H54 (cell line): ENCODE measurements at places on chromosomes 5 and 9.

DNA sequence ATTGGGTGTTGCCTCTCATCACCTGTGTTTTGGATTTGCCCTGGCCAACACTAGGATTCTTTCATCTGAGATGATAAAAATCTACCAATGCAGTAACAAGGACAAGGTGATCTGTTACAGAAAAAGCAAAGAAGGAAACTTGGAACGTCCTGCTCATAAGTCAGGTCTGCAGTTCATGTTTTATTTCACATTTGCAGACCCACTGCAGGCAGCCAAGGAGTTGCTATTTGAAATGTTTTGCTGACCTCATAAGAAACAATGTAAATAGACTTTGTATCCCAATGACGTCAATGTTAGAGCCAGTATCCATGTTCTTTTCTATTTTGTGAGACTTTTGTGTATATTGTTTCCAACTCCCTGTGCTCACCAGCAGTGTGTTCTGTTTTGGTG lies 312.9 kb downstream of the DEPDC1B start:
- DNase-seq: no peak

- DNase-seq: no peak
Observed at GRCh38 chr5:99368726-99369125, 439.9 kb upstream of the CHD1 start.

DNA sequence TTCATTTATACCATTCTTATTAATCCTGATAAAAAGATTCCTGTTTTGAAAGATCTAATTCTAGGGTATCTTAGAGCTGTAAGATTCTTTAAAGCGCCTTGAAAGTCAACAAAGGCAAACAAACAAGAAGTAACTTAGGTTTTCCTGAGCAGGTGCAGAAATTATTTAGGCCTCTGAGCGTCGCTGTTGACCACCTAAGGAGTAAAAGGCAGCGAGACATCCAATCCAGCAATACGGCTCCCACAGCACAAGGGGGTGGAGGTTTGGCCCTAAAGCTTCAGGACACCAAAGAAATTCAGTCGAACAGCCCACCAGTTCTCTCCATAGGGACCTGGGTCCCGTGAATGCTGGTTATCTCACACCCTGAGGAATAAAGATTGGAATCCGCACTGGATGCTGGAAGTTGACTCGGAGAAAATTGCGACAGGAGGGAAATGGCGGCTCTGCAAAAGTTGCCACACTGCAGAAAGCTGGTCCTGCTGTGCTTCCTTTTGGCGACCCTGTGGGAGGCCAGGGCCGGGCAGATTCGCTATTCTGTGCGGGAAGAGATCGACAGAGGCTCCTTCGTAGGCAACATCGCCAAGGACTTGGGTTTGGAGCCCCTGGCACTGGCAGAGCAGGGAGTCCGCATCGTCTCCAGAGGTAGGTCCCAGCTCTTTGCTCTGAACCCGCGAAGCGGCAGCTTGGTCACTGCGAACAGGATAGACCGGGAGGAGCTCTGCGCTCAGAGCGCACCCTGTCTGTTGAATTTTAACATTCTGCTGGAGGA lies at the start of gene PCDHGA2:
PCDHGA2 (plus strand) TSS at position 223 of the 769 bp plus-strand sequence.
- no peak for DNase-seq

DNA sequence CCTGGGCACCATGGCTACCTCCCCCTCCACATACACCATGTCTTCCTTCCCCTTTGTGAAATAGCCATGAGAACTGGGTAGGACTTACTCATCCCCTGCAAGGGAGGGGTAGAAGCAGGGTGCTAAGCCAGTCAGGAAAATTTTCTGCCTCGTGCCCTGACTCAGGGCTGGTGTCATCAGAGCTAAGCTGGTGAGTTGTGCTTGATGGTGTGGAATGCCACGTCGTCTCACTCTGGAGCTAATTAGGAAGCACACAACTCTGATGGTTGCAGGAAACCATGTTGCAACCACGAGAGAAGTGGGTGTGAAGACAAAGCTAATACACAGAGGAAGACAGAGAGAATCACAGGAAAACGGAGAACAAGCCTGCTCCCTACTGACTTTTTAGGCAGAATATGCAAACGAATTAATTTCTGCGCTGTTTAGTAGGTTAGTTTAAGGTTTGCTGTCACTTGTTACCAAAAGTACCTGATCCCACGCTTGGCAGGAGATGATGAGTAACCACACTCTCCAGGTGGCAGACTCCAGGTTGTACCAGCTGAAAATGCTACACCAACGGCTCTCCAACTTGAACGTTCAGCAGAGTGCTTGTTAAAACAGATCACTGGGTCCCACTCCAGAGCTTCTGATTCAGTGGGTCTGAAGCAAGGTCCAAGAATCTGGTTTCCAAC lies 54.5 kb downstream of the STK10 start:
- peak; percentile 89 for DNase-seq

DNA sequence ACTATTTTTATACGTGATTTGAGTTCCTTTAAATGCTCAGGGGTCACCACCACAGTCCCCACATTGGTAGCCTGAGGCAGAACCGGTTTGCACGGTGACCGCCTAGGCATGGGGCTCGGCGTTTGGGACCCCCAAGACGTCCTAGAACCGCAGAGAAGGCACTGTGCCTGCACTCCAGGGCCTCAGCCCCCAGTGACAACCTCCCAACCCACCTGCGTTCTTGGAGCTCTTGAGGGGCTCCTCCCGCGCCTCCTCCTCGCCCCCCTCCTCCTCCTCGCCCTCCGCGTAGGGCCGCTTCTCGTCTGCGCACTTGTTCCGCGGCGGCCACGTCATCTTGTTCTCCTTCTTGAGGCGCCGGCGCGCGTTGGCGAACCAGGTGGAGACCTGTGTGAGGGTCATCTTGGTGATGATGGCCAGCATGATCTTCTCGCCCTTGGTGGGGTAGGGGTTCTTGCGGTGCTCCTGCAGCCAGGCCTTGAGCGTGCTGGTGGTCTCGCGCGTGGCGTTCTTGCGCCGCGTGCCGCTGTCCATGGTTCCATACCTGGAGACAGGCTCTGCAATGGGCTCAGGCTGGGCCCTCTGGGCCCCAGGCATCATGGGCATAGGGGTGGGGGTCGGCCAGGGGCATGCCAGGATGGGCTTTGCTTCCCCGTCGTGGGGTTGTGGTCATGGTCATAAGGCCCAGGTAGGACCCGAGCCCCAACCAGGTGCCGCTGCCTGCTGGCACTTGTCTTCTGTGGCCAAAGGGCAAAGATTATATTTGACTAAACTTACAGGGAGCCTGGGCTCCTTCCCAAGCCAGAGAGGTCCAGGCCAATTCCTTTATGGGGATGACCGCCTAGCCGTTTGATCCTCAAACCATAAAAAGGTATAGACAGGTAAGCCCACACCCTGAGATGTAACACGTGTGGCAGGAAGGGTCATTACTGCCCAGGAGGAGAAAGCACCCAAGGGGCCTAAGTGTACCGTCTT lies 3.1 kb downstream of the IRX4 start:
- no peak for DNase-seq

DNA sequence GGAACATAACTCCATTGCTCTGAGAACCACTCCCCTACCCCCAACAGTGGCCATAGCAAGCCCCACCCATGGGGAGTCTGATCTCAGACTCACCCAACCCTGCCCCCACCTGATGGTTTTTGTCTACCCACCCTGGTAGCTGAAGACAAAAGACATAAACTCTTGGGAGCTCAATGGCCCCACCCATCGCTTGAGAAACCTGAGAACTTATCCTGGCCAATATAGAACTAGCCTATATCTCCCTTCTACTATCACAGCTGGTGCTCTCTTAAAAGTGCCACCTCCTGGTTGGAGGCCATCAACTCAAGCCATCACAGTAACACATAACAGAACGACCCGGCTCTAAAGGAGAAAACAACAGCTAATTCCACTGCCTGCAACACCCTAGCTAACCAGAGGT lies 47.9 kb upstream of the SNAPC3 start:
- DNase-seq: no peak

DNA sequence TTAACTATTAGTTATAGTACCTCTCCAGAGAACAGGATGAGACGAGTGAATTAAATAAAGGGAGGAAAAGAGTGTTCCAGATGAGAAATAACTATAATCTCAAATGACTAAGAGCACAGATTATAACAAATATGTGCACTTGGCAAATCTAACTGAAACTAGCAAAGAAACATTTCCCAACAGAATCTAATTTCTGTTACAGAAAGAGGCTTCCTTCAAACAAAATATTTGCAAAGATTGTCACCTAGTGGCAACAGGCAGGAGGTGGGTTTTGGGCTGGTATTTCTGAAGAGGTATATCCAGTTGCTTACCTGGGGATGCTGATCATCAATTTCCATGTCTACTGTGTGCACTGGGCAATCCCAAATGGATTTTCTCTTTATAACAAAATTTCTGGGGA lies 5.6 kb upstream of the SPDL1 start:
- no peak for DNase-seq

DNA sequence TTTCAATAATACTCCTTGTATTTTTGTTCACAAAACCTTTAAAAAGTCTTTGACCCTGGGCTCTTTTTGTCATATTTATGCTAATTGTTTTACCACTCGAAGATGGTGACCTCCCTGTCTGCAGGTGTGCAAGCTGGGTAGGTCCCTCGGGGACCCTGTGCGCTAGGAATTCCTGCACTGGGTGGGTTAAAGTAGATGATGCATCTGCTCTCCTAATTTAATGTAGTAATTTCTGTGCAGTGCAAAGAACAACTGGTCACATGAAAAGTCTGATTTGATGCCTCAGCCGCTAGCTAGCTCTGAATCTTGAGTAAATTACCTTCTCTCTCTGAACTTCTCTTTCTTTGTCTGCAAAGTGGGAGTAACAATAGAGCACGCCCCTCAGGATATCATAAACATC lies 139.1 kb upstream of the OTULINL start:
- no peak for DNase-seq

DNA sequence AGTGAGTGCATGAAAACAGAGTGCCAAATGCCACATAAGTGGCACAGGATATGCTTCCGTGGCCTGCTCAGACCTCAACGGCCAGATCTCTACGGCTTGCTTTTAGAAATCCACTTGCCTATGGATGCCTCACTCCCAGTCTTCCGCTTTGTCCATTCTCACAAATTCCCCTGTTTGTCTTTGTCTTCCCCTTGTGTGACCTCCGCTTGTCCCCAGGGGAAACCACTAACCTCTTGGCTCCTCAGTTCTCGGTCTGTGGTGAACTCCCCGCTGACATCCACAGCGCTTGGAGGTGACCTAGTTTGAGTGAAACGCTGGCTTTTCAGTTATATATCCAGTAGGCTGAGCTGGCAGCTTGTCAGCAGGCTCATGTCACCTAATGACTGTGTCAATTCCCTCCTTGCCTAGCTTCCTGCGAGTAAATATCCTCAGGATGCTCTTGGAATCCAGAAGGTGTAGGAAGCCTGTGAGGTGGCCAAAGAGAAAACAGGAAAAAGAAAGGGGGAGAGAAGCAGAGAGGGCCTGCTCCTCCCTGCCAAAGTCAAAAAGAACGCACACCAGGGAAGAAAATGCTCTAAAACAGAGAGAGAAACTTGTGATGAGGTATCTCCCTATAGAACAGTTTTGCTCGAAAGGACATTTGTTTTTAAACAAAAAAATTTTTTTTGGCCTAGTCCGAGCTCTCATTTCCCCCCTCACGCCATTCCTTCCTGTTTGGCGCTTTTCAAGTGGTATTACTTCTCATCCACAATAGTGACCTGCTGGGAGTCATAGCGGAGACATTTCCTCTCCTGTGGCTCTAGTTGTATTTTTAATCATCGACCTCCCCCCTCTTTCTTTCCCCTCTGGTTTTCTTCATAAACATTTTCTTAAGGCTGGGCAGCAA lies 101.6 kb upstream of the SPRY4 start:
- peak; percentile 74 for DNase-seq

DNA sequence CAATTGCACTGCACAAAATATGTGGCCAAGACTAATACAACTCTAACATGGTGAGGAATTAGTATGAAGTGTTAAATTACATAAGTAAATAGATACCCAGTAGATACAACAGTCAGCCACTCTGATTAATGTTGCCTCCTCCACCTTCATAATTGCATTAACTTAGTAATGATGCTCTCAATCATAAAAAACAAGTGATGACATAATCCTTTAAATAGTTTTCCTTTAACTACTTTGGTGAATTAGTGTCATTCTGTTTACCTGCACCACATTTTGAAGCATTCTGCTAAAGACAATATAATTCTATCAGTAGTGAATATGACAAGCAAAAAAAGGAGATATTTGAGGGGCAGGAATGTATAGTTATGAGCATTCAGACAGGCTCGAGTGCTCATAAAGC lies 265.9 kb upstream of the SLC24A2 start:
- DNase-seq: no peak

DNA sequence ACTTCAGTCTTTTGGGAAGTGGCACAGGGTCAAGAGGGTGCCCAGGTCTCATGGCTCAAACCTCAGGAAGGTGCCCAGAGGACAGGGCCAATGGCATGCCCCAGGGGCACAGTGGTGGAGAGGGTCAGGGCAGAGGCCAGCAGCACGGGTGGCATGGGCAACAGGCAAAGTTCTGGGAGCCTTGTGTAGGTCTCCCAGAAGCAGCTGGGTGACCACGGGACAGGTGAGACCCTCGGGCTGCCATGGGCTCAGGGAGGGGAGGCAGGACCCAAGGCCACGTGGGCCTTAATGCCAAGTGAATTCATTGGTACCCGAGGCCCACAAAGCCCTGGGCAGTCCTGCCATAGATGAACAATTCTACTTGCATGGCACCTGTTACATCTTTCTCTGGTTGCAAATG lies 72.4 kb upstream of the ADAMTS2 start:
- no peak for DNase-seq

- no peak for DNase-seq
Observed at GRCh38 chr5:124071039-124071438, 559.1 kb downstream of the CSNK1G3 start.

DNA sequence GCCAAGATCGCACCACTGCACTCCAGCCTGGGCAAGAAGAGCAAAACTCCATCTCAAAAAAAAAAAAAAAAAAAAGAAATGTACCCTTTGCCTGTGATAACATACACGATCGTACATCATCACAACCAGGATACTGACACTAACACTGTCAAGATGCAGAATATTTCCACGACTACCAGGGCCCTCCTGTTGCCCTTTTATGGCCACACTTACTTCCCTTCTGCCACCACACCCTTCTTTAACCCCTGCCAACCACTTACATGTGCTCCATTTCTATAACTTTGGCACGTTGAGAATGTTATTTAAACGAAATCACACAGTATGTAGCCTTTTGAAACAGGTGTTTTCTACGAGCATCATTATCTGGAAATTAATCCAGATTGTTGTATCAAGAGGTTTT lies 69.0 kb upstream of the OTULINL start:
- DNase-seq: no peak

- no peak for DNase-seq
Observed at GRCh38 chr5:32646061-32646969, 61.0 kb downstream of the SUB1 start.
